Activated effector memory CD4-positive, alpha-beta T cell treated with Interleukin-2 at 50 U/mL for 16 hours (primary cell): ENCODE measurements at places on chromosomes 7 and 10.

DNA sequence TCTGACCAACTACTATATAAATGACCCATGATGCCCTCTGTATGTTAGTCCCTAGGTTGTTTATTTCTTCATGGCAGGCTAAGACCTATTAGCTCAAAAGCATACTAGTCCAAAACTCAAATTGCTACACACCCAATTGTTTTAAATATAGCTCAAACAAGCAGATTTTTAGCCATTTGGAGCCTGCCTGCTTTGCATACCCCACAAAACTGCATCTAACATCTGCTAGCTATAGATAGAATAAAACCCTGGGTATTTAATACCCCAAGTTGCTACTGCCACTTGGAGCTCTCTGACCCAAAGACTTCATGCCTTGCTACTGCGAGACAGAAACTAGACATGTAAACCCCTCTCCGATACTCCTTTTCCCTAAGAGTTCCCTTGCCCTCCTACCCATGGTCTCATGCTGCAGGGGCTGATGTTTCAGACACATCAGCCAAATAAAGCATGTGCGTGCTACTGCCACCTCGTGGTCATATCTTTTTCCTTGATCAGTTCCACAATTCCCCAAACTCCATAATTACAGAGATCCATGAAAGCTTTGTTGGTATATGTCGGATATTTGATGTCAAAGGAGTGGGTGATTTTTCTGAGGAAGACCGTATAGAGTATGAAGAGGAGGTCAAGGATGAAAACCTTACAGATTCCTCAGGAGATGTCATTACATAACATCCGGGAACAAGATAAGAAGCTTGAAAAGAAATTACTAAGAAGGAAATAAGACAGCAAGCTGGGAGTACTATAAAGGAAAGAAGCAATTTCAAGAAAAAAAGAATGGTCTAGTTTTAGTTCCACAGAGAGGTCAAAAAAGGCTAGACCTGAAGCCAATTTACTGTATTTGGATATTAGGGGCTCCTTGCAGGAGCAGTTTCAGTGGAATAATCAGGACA is 386.6 kb downstream of the SH2D4B start:
- DNase-seq: no peak

DNA sequence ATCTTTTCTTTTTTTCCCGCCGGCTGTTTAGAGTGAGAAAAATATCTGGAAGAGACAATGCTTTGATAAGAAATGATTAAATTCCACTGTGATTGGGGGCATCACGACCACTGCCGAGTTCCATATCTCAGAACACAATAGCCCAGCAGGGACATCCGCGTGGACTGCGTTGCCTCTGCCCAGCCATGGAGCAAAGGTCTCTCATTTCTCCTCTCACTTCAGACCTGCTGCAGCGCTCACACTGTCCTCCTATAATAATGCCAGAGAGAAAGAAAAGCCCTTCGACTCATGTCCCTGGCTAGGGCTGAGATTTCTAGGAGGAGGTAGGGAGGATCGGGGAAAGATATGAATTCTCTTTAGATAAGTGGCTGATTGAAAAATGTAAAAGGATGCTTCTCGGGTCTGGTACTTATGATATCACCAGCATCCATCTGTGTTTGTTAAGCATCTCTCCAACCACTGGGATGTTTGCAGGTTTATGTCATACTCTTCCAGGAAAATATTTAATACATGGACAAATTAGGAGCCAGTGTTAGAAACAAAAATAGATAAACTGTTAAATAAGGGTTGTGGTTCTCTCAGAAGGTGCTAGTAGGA is 472.9 kb upstream of the AKR1E2 start:
- DNase-seq: no peak

GRCh38 chr10:36577126-36577525 is 548.3 kb upstream of the ANKRD30A start:
- DNase-seq: no peak

GRCh38 chr10:7986851-7987250 is 67.6 kb upstream of the GATA3 start:
- DNase-seq: no peak

- DNase-seq: no peak
These were observed 153.3 kb downstream of the XPNPEP1 start for GRCh38 chr10:109769966-109770365.

DNA sequence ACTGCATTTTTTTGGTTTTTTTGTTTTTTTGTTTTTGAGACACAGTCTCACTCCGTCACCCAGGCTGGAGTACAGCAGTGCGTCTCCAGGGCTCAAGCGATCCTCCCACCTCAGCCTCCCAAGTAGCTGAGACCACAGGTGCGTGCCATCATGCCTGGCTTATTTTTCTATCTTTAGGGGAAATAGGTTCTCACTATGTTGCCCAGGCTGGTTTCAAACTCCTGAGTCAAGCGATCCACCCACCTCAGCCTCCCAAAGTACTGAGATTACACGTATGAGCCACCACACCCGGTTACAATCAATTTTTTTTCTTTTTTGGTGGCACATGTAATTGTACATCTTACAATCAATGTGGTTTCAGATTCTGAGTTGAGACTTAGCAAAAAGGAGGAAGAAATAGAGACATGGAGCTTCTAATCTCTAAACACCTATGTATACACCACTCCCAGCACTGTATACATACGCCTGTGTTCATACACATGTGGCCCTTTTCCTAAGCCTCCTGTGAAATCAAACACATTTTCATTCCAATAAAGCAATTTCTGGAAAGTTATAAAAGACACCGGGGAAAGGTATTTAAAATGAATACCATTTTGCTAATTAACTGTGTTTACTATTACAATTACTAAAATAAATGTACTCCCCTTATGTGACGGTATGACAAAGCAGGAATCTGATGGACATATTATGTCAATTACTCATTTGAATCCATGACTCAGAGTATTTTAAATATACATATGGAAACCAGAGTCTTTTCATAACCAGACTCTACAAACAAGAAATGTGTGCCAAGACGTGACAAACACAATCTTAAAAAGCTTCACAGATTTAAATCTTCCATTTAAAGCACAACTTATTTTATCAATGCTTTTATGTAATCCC is 40.9 kb downstream of the SMURF1 start:
- DNase-seq: no peak

GRCh38 chr10:110918643-110919348 is at the start of gene BBIP1:
Gene BBIP1, minus strand, starts transcription at chr10:110919180. Its CDS starts 1,023 bp downstream, at chr10:110918157.
- no peak for DNase-seq
